Stimulated activated CD4-positive, alpha-beta T cell treated with anti-CD3 and anti-CD28 coated beads, Interleukin-15, amount 100 ng/mL, for 1 hour (primary cell): ENCODE measurements at places on chromosomes 4 and X.

GRCh38 chr4:15163284-15163645 is 161.0 kb downstream of the CPEB2 start:
- DNase-seq: no peak

- no peak for DNase-seq
Measured at GRCh38 chr4:184433258-184433892, 41.0 kb downstream of the IRF2 start.

- DNase-seq: peak; percentile 44
Measured at GRCh38 chrX:73562984-73563737, at the start of gene CHIC1. Gene CHIC1, plus strand, starts transcription at chrX:73563197. Its CDS starts 88 bp downstream, at chrX:73563285.

DNA sequence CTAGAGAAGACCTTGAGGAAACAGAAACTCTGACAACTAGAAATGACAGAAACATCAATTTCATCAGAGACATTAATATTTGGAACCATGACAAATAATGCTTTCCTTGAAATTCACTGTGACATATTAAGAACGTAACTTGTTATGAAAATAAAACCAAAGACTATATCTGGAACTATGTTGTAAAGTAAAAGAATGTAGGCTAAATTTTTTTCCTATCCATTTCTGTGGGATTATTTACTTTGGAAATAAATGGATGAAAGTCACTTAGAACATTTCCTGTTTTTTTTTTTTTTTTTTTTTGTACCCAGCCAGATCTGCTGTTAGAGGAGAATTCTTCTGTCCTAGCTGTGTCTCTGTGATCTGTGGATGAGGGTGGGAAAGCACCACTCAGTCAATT is 255.9 kb downstream of the SPRY1 start:
- DNase-seq: no peak

GRCh38 chr4:39237179-39237578 is 54.9 kb downstream of the WDR19 start:
- no peak for DNase-seq

GRCh38 chr4:22129454-22130029 is 181.0 kb upstream of the KCNIP4 start:
- DNase-seq: no peak

DNA sequence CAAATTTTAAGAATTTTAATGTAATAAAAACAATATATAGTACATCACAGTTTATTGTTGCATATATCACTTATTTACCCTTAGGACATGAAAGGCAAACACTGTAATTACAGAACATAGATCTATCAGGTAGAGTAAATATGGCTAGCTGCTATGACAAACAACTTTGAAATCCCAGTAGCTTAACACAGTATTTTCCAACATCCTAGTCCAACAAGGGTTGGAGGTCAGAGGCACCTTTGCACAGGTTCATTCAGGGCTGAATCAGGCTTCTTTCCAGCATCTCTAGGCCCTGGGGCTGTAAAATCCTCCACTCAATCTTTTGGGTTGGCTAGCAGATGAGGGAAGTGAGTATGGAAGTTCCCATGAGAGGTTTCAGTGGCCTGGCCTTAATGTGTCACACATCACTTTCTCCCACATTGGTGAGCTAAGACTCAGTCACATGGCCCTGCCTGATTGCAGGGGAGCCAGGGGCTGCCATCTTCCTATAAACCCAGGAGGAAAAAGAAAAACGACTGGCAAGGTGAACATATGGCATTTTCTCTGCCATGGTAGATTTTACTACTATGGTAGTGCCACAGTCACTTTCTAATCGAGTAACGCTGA is 32.9 kb downstream of the HERC6 start:
- DNase-seq: no peak

- no peak for DNase-seq
Measured at GRCh38 chrX:127943571-127943970, 108.6 kb downstream of the ACTRT1 start.

GRCh38 chr4:78953769-78954666 is 14.8 kb upstream of the PAQR3 start:
- no peak for DNase-seq

GRCh38 chrX:23786268-23786815 is 3.4 kb downstream of the SAT1 start:
- DNase-seq: no peak

- no peak for DNase-seq
Measured at GRCh38 chr4:24042094-24042493, 152.2 kb upstream of the PPARGC1A start.

DNA sequence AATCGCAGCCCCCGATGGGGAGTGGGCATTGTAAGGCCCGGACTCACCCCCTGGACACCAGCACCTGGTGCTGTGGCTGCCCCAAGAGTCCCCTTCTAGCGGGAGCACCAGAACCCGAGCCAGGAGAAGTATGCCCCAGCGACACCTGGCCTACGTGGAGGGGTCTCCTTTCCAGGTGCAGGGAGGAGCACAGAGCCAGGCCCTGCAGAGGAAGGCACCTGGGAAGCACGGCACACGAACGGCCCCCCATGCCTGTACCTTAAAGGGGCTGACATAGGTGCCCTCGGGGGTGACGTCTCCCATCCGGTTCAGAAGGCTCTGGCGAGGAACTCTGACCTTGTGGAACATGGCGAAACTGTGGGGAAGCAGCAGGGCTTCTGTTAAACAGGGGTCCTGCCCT is 41.2 kb downstream of the ACOX3 start:
- no peak for DNase-seq

- DNase-seq: no peak
Measured at GRCh38 chrX:47648376-47648775, 2.0 kb downstream of the ELK1 start.

- DNase-seq: no peak
Measured at GRCh38 chrX:17397074-17397473, 22.1 kb downstream of the NHS start.

DNA sequence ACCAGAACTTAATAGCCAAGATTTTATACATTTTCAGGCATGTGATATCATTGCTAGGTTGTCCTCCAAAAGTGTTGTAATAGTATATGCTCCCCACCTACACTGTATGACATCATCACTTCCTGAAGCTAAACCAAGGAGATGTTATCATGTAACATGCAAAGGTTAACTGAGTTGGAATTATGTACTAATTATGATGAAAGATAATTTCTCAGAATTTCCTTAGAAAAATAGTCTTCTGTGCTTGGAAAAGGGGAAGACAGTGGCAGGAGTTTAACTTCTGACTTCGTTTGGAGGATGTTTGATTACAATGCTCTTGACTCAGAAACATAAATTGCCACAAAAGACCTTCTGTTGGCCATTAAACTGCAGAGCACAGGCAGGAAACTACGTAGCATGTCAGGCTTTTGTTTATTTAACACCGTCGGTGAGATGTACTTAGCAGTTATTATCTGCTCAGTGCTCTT is 83.6 kb upstream of the GUCY1A1 start:
- no peak for DNase-seq

DNA sequence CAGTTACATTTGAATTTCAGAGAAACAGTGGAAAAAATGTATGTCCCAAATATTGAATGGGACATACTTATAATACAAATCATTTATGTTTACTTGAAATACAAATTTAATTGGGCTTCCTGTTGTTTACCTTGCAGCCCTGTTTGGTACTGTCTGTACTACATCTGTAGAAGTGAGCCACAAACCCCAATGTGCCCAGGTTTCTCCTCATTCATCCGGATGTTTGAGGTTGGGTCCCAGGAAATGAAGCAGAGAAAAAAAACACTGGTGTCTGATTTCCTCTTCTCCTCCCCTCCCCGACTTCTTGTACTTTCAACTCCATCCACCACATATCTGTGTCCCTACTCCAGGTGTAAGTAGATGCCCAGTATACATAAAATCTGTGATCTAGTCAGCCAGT is 27.1 kb upstream of the SCRG1 start:
- DNase-seq: no peak

DNA sequence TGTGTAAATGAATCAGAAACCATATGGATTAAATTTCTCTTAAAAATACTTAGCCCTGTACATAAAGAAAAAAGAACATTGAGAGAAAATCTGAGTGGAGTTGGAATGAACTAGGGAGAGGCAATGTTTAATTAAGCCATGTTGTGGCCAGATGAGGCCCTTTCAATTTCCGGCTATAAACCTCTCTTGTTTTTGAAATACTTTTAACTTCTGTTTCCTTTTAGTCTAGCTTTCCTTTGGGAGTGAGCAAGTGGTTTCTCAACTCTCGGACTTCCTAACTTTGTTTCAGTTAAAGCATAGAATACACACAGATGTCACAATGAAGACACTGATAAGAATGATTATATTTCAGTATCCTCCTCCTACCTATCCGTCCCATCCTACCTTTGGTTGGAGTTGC is 197.2 kb downstream of the ARHGAP24 start:
- no peak for DNase-seq

DNA sequence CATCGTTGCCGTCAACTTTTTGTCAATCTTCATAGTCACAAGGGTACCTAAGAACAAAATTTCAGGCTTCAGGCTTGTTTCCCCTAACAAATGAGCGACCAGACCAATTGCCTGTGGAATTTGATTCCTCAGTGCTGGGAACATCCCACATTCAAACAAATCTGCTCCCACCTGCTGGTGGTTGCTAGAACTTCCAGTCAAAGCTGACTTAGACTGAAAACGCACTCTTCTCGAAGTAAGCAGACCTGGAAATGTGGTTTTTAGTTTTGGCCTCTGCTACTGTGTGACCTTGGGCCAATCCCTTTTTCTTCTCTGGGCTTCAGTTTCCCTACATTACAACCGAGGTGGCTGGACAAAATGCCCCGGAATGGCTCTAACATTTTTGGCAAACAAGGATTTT is 1.8 kb upstream of the GABRQ start:
- DNase-seq: no peak

- no peak for DNase-seq
Measured at GRCh38 chr4:74426101-74426500, 18.8 kb upstream of the AREG start.

GRCh38 chr4:99438405-99438780 is 3.3 kb upstream of the ADH7 start:
- DNase-seq: no peak
